ENCODE measurements at places on chromosomes 2 and 18.
A peak's percentile ranks its signal among the peaks of the same experiment; 100 is the strongest.

DNA sequence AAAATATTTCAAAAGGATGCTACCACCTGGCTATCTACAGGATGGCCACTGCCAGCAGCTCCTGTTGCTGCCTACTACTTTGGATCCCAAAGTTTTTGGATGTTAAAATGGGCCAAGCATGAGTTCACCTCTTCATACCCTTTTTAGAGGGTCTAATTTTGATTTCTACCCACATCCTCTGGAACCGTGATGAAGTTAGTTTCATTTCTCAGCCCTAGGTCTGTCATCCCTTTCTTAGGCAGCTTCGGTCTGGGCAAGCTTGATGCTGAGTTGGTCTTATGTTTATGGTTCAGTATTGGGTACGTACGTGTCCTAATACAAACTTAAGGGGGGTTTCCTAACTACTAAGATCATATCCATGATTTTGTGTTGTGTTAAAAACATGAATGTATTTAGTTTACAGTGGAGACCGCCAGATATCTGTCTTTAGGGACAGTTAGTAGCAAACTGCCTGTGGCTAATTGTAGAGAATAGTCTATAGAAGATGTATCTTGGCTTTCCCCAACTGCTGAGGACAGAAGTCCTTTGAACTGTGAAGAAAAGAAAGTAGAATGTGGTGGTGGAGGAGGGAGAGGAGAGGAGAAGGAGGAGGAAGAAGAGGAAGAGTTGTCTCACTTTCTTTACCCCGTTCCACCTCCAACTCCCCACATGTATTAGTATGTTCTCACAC lies 184.9 kb downstream of the UBE2E3 start:
- DNase-seq = no peak

DNA sequence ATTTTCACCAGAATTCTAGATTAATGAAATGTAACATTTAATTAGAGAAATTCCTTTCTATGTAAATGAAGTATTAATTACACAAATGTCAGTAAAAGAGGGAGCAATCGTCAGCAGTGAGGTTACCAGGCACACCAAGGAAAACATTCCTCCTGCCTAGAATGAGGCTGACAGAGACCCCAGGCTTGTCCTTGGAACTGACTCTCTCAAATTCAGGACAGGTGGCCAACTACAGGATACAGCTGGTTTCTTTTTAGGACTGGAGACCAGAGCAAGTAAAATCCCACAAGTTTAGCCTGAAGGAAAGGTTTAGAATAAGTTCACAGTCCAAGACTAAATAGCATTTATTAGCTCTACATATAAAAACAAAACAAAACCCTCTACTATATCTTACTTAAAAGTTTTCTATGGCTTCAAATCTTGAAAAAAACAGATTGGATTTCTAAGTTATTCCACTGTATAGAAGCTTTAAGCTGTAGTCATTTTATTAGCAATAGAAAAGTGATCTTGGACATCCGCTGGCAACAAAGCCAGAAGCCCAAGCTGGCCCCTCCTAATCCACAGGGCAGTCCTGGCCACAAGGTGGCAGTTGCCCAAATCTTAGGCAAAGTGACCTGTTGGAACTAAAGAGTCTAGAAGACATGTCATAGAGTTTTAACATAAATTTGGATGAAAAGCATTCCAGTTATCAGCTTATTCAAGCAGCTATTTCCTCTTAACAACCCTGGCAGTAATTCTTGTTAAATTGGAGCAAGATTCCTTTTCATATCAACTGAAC lies 81.0 kb downstream of the SP3 start:
- DNase-seq = peak; percentile 7

DNA sequence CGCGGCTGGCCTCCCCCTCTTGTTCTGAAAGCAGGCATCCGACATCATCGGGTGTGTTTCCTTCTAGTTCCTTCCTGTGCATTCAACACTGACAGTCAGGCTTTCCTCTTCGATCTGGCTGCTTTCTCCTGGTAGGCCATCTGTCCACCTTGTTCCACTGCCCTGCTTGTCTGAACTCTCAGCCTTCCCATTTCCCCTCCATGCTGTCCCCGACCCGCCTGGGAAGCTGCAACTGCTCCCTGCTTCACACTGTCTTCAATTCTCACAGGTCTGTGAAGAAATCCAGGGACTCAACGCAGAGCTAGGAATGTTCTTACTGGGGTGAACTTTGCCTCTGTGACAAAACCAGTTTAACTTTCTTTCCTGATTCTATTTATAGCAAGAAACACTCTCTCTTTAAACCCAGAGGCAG lies 43.0 kb downstream of the KIF3C start:
- no peak for DNase-seq

- DNase-seq = peak; percentile 38
Measured at GRCh38 chr18:63207835-63208234, 111.7 kb downstream of the BCL2 start.

GRCh38 chr2:13698847-13699246 lies 933.7 kb upstream of the LRATD1 start:
- no peak for DNase-seq

DNA sequence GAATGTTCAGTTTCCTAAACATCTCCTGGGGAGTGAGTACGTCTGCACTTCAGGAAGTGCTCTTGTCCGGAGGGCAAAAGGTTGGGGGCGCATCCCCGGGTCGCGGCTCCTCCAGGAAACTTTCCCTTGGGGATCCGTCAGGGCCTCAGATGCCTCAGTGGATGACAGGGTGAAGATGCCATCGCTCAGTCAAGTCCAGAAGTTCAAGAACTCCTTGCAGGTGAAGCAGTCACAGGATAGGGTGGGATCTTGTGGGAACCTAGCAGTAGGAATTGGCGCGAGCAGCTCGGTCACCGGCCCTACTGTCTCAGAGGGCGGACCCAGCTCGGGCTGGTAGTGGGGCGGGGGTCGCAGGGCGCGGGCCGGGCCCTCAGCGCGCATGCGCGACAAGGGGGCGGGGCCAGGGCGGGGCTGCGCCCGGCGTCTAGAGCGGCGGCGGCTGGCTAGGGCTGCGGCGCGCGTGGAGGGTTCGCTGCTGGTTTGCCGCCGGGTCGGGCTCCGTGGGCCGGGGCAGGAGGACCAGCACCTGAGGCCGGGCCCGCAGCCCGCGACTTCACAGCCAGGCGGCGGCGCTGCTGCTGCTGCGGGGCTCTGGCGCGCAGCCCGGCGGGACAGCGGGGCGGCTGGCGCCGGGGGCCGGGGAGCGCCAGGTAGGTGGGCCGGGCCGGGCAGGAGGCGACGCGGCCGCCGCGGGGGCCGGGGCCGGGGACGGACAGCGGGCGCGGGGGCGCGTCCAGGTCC lies at the start of gene INPP4A:
TSS of gene INPP4A (plus strand) at position 423 of the 741 bp plus-strand sequence. CDS start 75,191 bp downstream, outside the sequence.
- DNase-seq = peak; percentile 82

- no peak for DNase-seq
Measured at GRCh38 chr2:39531220-39531777, 94.2 kb upstream of the MAP4K3 start.

DNA sequence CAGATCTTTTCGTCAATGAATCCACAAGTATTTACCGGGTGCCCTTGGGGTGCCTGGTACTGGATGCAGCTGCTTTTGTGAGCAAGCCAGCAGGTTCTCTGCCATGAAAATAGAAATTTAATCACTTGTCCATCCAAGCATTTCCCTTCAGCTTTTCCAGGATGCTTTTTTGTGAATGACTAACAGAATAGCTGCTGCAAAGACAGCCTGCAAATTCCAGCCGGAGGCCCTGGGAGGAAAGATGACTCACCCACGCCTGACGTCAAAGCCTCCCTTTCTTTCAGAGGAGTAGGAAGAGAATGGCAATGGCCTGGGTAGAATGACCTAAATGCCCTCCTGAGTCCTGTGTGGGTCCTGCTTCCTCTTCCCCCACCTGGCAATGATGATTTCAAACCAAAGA lies 111.9 kb downstream of the AP1S3 start:
- DNase-seq = peak; percentile 43

DNA sequence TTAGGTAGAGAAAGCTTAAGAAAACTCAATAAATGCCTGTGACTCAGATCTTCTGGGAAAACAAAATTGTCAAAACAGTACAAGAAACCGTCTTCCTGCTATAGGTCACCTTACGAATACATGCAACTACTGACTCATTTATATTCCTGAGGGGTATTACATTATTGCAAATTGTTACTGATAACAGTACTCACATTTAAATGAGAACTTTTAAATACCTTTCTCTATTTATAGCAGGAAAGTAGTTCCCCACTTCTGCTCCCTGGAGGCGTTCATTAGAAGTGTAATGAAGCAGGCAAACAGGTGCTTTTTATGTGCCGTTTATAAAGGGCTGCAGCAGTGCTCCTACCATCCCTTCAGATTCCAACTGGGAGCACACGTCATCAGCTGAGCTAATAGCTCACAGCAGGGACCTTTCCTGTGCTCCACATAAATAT lies 65.1 kb upstream of the RPRM start:
- peak; percentile 64 for DNase-seq

DNA sequence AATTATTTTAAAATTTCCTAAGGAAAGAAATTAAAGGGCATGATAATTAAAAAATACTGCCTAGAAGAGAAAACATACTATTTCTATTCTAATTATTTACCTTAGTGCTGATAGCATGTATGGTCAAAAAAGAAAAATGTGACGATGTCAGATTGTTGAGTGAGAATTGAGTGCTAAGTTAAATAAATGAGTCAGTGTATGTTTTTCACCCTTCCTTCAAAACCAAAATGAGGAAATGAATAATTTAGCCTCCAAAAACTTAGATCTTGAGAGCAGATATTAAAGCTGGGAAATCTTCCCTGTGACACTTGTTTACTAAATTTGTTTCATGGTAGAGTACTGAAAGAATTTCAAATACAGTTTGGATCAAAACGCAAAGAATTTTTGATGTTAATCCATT lies 58.6 kb upstream of the NYAP2 start:
- DNase-seq = no peak

- no peak for DNase-seq
Measured at GRCh38 chr2:10278029-10278762, 24.5 kb upstream of the HPCAL1 start.

- DNase-seq = no peak
Measured at GRCh38 chr2:120559401-120559800, 176.3 kb upstream of the GLI2 start.

GRCh38 chr2:196335221-196335634 lies 163.8 kb upstream of the STK17B start:
- DNase-seq = no peak

- DNase-seq = no peak
Measured at GRCh38 chr2:101132202-101132601, 19.0 kb downstream of the TBC1D8 start.

GRCh38 chr2:157257312-157258252 lies at the start of gene GALNT5:
TSS of gene GALNT5 (plus strand) at chr2:157257705. CDS start at chr2:157258083, 378 bp downstream.
- DNase-seq = peak; percentile 32

DNA sequence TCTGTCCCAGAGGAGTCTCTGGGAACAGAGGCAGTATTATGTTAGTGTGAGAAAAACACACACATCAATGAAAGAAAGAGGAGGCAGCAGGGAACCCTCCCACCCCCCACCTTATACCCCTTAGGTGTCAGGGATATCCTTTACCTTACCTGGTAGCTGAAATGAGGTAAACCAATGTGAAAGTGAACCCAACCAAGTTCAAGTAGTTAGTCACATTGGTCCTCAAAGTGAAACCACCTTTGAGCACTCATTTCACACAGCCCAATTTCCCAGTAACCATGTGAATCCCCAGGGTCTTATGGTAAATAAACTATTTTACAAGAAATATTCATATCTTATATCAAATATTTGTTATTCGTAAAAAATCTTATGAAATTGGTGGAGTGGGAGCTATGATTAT lies 377.8 kb downstream of the LRATD1 start:
- DNase-seq = no peak

GRCh38 chr2:236552212-236552542 lies 17.4 kb upstream of the ACKR3 start:
- DNase-seq = no peak

DNA sequence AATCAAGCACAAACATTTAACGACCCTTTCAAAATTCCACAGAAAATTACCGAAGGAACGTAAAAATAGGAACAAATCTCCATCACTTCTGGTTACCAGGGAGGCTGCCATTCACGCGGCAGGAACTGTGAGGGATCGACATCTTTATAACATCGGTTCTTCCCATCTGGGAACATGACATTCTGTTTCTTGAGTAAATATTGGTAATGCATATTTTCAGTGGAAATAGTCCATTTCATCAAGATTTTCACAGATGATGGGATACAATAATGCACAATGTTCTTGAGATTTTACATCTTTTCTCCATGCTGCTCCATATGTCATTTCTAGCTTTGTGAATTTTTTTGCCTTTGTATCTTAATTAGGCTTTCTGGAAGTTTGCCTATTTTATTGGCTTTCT lies 10.0 kb downstream of the ADD2 start:
- DNase-seq = no peak

DNA sequence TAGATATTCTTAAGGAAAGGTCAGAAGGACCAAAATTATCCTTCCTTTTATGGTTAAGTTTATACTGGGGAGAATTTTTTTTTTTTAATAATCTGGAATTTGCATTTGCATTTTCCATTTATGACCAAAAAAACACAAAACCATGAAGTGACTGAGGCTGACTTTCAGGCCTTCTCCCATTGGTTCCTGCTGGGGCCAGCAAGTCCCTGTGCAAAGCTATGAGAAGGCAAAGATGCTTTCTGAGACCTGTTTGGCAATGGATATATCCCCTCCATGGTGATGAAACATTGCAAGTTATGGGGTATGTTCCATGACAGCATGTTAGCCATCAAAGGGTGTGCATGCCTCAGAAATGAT lies 60.8 kb downstream of the KIAA2012 start:
- DNase-seq = no peak

DNA sequence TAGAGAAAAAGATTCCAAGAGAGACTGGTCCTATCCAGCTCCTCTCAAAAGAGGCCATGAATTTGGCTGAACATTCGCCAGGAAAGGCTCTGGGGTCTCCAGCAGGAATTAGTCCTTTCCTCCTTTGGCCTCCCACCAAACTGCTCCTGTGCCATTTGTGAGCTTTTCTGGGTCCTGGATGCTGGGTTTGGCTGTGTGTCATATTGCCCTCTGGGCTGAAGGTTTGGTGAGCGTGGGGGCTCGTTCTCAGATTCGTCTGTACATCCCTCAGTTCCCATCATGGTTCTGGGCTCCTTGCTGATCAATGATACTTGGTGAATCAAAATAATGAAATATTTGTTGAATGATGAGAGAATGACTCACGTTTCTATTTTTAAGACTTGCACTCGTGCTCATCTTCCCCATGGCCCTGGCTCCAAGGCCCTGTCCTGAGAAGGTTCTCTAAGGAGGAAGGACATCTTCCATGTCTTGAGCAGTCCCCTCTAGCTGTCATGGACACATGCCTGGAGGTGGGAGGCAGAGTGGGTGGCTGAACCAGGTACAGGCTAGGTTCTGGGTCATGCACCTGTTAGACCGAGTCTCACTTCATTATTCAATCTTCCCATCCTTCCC lies 47.8 kb upstream of the RHOB start:
- no peak for DNase-seq

GRCh38 chr18:69752737-69753380 lies 194.8 kb downstream of the CD226 start:
- peak; percentile 26 for DNase-seq

DNA sequence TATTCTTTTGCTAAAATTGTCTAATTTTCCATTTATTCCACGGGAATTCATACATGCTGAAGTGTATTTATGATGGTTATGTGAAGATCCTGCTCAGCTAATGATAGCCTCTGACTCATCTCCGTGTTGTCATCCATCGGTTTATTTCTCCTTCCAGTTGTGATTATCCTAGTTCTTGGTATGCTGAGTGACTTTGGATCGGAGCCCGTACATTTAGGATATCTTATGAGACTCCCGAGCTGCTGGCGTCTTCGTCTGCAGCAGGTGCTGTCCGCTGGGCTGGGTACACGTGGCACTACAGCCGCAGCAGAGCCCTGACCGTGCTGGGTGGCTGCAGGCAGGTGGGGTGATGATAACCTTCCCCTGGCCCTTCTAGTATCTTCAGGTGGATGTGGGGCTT lies 40.1 kb upstream of the GALR1 start:
- no peak for DNase-seq
